ENCODE measurements at places on chromosomes 4 and X. TPM values are rescaled to one million over a fixed set of nuclear protein-coding genes. Genes with fewer than 3 reads are reported as not detected.

- no peak for DNase-seq
These were observed 923.9 kb upstream of the LCORL start for GRCh38 chr4:18945464-18945863.

DNA sequence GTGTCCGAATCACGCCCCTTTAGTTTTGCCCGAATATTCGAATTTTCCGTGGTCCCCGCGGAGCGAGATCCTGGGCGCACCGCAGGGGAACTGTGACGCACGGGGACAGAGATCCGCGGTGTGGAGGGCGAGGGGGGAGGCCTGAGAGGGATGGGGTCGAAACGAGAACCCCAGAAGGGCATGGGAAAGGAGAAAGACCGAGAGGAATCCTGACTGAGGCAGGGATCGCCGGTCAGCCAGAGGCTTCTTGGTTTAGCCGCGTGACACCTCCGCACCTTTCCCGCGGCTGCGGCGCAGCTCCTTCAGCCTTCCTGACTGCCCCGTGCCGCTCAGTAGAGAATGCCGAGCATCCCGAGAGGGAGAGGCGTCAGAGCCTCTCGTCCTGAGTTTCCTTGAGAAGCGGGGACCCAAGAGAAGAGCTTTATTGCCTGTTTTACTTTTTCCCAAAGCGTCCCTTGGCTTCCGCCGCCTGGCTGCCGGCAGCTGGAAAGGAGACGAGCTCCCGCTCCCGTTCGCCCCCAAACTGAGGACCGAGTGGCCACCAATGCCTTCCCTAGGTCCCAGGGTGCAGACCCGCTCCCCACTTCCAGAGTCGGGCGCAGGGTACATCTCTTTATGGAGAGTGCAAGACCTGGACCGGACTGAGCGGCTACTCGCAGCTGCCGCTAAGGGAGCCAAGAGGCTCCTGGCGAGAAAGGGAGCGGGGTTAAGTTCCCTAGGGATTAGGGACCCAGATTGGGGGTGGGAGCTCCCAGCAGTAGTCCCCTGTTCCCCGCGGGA lies 911 bp upstream of the GPR50 start:
- DNase-seq: no peak

DNA sequence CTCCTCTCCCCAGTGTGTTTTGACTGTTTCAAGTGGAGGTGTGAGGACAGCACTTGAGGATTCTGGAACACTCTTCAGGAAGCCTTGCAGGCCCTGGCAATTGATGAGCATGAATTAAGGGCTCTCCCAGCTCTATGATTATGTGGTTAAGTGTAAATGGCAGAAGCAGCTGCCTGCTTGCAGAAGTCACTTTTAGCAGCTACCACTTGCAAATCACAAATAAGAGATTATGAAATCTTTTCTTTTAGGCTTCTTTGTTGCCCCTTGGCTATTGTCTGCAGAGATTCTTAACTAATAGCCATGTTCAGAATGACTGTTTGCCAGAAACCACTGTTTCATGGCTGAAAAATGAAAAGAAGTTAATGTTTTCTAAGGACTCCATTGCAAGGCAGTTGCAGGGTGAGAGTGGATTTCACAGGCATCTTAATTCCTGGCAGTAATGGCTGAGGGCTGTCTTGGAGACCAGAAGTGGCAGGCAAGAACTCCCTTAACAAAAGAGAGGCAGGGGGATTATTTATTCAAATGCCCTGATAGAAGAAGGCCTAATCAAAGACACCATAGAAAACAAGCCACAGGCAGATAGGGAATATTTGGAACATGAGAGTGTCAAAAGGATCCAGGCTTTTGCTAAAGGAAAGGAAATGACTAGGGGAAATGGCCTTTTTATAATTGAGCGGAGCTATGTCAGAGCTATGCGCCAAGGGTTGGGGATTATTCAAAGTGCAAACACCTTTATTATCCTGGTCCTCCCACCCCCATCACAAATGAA lies 8.3 kb upstream of the HOPX start:
- no peak for DNase-seq

DNA sequence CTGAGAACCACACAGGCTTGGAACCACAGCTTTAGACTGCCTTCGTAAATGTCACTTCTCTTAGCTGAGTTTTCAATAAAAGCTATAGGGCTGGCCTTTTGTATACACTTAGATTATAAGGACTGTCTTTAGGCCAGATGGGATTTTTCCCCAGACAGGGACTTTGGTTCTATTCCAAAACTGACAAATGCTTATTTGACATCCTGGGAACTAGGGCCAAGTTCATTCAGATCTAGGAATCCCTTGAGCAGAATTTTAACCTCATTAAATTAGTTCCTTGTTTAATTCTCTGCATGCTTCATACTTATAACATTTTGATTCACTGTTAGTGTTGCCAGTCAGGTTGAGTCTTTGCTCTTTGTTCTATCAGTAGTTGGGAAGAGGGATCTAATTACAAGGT lies 23.1 kb downstream of the ZRSR2 start:
- DNase-seq: no peak

- DNase-seq: no peak
These were observed 11.5 kb downstream of the CRMP1 start for GRCh38 chr4:5881340-5881739.

GRCh38 chr4:66906314-66906713 lies 639.0 kb downstream of the CENPC start:
- DNase-seq: no peak

DNA sequence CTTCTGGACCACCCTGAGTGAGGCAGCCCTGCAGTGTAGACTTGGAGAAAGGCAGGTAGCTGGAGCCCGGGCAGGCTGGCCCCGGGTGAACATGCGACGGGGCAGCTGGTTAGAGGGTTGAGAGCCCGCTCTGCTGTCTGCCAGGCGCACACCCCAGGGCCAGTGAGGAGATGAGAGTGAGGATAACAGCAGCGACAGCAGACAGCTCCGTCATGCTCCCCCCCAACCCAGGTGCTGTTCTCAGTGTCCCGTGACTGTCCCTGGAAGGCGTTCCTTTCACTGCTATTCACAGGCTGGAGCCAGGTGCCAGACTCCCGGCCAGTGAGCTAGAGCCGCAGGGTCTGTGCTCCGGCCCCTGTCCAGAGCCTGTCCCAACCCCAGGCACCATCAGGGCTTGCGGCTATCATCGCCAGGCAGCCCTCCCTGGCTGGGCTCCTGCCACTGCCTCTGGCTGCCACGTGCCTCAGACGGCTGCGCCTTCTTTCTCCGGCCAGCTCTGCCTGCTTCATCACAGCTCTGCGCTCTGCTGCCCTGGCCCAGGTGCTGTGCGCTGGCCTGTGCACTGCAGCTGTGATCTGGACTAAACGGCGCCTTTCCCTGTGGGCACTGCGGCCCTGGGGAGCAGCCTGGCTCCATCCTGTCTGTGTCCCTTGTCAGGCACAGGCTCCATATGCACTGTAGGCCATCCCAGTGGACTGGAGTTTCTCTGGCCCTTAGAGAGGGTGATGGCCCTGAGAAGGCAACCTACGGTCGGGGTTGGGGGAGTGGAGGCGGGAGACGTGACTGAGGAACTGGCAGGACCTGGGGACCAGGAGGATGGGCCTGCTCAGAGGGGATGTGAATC lies 19.8 kb downstream of the NSG1 start:
- DNase-seq: no peak

GRCh38 chrX:9357518-9358114 lies 107.2 kb upstream of the TBL1X start:
- no peak for DNase-seq

DNA sequence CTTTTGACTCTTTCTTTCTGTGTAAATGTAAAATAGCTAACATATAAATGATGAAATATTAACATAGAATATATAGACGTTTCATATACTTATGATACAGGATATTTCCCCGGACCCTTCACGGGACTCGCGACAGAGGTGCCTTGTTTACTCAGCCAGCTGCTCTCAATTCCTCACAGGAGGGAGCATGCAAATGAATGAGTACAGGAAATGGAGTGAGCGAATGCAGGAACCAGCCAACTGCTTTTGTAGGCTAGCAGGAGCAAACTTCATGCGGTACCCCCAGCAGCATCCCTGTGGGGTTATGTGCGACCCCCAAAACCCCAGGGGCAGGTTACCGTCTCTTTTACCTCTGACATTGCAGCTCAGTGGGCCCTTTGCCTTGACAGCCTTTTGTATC lies 110.3 kb upstream of the PDHA2 start:
- no peak for DNase-seq

GRCh38 chr4:53043055-53043454 lies 180.9 kb downstream of the RASL11B start:
- no peak for DNase-seq

DNA sequence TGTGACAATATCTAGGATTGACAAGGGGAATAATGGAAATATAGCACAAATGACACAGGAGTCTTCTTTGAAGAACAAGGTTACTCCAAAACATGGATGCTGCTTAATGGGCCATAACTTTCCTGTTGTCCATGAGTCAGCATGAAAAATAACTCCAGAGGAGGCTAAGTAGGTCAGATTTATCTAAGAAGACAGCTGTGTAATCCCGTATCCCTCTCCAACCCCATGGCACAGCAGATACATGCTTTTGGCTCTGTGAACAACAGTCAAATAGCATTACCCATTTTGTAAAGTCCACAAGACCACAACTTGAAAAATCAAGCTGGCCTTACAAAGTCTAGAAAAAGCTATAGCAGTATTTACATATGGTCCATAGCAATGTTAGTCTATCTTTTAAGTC lies 2.1 kb upstream of the TMEM131L start:
- no peak for DNase-seq

GRCh38 chr4:70392057-70392776 lies 5.5 kb upstream of the OPRPN start:
- DNase-seq: no peak

GRCh38 chr4:126495163-126495752 lies 1137.5 kb upstream of the INTU start:
- no peak for DNase-seq

DNA sequence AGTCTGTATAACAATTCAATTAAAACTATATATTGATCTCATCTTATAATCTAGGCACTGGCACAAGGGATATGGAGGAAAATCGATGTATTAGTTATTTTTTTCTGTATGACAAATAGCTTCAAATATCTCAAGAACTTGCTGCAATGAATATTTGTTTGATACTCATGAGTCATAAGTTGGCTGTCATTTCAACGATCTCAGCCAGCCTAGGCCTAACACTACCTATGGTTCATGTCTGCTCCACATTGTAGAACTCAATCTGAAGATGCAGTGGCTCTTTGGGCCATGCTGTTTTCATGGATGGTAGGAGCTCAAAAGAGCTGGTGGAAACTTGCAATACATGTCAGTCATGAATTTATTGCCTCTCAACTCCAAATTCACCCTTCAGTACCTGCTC lies 44.7 kb downstream of the MAGEB17 start:
- no peak for DNase-seq

- no peak for DNase-seq
These were observed 38.2 kb downstream of the FHL1 start for GRCh38 chrX:136185401-136186022.

The KCNE5 gene
- 3.5 TPM for polyA plus RNA-seq

The OR13H1 gene
- polyA plus RNA-seq: not detected

The ENPP6 gene
- 6.3 TPM for polyA plus RNA-seq

The RPS6KA6 gene
- 16.9 TPM for polyA plus RNA-seq

The MTMR8 gene
- 2.3 TPM for polyA plus RNA-seq

The FGFBP2 gene
- 0.13 TPM for polyA plus RNA-seq

The ADH1A gene
- polyA plus RNA-seq: 0.73 TPM
